Natural killer cell (primary cell): ENCODE measurements at places on chromosomes 7 and 10.

DNA sequence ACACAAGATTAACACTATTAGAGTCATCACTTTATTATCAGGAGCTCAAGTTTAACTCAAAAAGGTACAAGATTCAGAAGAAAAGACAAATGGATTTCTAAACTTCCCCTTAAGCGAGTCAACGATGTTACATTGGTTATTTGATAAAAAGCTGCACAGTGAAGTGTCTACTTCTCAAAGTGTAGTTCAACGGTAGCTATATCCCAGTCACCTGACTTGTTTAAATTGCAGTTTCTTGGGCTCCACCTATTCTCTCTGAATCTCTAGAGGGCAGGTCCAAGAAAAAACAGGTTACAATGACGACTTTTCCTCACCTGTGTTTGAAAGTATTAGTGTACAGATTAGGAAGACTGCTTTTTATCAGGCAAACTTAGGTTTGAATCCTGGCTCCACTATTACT, 16.6 kb downstream of the MINDY3 start:
- peaks cover 15% of the 10 kb centered on the region for H3K36me3 ChIP-seq
- no peaks in the 10 kb centered on the region for H3K27me3 ChIP-seq
- no peak for DNase-seq
- H3K4me1 ChIP-seq: no peaks in the 10 kb centered on the region
- no peak overlapping the region for H3K4me3 ChIP-seq
- no peak overlapping the region for H3K27ac ChIP-seq

DNA sequence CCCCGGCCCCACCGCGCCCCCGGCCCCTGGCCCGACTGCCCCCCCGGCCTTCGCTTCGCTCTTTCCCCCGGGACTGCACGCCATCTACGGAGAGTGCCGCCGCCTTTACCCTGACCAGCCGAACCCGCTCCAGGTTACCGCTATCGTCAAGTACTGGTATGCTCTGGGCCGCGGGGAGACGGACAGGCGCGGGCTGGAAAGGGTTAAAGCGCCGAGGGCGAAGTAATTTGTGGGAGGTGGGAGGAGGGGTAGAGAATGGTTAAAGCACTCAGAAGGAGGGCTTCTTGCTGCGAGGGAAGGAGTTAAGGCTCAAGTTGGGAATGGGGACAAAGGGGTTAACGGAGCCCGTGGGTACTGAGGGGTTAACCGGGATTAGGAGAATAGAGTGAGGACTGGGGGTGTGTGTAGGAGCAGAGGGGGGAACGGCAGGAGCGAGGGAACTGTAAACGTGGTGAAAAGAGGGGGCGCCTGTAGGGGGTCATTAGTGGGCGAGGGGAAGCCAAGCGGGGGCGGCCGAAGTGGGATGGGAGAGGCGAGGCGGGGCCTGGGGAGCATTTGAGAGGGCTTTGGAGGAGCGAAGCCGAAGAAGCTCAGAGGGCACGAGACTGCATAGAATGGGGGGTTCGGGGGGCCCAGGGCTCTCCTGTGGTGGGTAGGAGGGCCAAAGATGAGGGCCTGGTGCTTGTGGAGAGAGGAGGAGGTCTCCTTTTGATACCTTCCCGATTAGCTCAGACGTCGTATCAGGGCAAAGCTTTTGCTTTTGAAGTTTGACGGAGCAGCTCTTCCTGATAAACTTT, 605 bp downstream of the SUFU start:
- no peak for DNase-seq
- H3K4me1 ChIP-seq: peaks cover 33% of the 10 kb centered on the region
- H3K27me3 ChIP-seq: no peaks in the 10 kb centered on the region
- peaks cover 4% of the 10 kb centered on the region for H3K36me3 ChIP-seq
- peak overlapping the region; percentile 75 for H3K4me3 ChIP-seq

GRCh38 chr10:131146790-131147189, 164.7 kb downstream of the TCERG1L start:
- H3K27me3 ChIP-seq: no peaks in the 10 kb centered on the region
- no peak overlapping the region for H3K27ac ChIP-seq
- no peaks in the 10 kb centered on the region for H3K4me1 ChIP-seq
- no peak for DNase-seq
- H3K4me3 ChIP-seq: no peak overlapping the region

DNA sequence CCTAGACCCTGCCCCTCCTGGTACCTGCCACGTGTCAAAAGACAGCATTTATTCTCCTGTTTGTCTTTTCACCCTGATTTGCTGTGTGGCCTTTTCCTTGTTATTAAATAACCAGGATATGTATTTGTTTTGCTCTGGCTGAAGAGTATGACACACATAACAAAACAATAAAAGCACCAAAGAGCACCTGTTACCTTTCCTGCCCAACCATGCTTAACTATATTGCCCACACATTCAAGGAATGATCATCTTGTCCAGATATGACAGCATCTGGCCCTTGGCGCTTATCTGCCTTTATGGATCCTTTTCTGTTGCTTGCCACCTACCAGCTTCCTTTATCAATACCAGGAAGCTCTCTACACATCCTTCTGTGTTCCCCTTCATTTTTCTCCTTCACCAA, 357.7 kb downstream of the FGFR2 start:
- no peak overlapping the region for H3K27ac ChIP-seq
- peaks cover under 1% of the 10 kb centered on the region for H3K27me3 ChIP-seq
- no peak overlapping the region for H3K4me3 ChIP-seq

GRCh38 chr10:122417667-122418066, 36.8 kb upstream of the ARMS2 start:
- no peak overlapping the region for H3K4me3 ChIP-seq
- peaks cover 32% of the 10 kb centered on the region for H3K4me1 ChIP-seq
- H3K36me3 ChIP-seq: peaks cover 18% of the 10 kb centered on the region
- DNase-seq: no peak

DNA sequence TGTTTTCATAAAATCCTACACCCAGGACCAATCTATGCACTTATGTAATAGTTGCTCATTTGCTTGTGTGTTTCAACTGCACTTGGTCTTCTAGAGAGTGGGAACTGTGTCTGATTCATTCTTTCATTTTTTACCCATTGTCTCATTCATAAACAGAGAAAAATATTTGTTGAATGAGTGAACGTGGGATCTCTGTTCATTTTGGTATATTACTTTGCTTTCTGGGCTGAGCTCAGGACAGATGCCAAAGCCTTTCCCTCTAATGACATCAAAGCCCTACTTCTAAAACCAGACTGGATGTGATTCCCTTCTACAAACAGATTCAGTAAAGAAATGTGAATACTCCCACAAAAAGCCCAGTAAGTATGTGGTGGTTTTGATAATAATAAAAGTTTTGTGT, 145.2 kb downstream of the ST7 start:
- H3K36me3 ChIP-seq: no peaks in the 10 kb centered on the region
- H3K4me3 ChIP-seq: no peak overlapping the region
- DNase-seq: no peak
- no peaks in the 10 kb centered on the region for H3K4me1 ChIP-seq
- H3K27ac ChIP-seq: no peak overlapping the region

DNA sequence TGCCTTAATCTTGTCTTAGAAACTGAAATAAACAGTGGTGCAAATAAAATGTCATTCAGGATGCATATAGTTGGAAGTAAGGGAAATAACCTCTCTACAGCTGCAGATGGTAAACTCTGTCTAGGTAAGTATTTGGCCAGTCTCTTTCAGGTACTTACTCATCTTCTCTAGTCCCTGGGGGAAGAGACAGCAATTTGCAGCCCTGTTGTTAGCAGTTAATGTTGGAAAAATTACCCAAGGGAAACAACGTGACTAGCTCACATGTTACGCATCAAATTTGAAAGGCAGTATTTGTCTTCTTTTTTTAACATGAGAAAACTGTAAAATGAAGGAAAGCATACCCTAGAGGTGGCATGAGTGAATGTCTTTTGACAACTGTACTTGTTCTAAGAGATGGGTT, 3.2 kb upstream of the HUS1 start:
- no peaks in the 10 kb centered on the region for H3K27me3 ChIP-seq
- H3K36me3 ChIP-seq: peaks cover 3% of the 10 kb centered on the region
- peaks cover 6% of the 10 kb centered on the region for H3K4me1 ChIP-seq
- DNase-seq: no peak
- no peak overlapping the region for H3K4me3 ChIP-seq

DNA sequence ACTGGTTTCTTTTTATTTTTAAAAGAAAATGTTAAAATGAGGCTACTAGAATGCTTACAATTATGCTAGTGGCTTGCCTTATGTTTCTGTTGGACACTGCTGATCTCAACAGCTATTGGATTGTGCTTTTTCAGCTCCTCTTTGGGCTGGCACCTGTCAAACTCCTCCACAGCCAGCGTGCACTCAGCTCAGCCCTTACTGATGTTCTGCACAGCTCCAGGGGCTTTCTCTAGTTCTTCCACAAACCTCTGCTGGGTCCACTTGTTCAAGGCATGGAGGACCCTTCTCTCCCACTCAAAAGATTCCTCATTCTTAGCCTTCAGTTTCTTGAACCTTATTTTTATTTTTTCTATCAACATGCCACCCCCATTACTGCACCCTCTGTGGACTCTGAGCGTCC, 96.0 kb downstream of the VIPR2 start:
- DNase-seq: no peak
- no peaks in the 10 kb centered on the region for H3K4me1 ChIP-seq
- no peak overlapping the region for H3K4me3 ChIP-seq

DNA sequence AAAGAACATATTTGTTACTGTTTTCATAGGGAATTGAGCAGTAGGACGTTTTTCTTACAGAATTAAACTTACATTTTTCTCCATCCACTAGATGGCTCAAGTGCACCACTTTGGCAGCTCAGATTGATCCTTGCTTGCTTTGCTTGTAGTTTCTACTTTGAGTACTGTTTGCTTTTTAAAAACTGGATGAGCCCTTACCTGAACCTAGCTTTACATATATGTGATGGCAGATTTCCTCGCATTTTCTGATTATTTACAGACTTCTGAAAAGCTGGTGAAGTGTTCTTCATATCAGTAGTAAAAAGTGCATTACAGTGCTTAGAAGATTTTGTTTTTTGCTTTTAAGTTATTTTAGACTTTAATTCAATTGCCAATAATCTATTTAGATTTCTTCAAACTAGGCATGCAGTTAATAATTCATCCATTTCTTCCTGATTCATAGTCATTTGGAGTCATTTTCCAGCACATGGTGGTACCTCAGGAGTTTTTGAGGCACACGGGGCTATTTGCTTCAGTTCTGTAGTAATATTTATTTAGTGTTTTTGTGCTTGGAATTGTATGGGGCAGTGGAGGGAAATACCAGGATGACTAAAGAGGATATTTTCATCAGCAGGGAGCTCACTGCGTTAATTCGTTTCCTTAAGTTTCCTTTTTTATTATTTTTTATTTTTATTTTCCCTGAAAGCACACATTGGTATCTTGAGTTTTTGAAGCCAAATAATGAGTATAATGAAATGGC, 57.3 kb downstream of the MAPK8 start:
- H3K27me3 ChIP-seq: no peaks in the 10 kb centered on the region
- no peak for DNase-seq
- no peaks in the 10 kb centered on the region for H3K36me3 ChIP-seq
- no peaks in the 10 kb centered on the region for H3K4me1 ChIP-seq

GRCh38 chr10:59944339-59944935, 38.1 kb upstream of the CCDC6 start:
- no peaks in the 10 kb centered on the region for H3K27me3 ChIP-seq
- no peaks in the 10 kb centered on the region for H3K4me1 ChIP-seq
- no peaks in the 10 kb centered on the region for H3K36me3 ChIP-seq
- no peak overlapping the region for H3K27ac ChIP-seq
- DNase-seq: no peak

GRCh38 chr7:134024739-134025138, 102.4 kb upstream of the LRGUK start:
- H3K36me3 ChIP-seq: no peaks in the 10 kb centered on the region
- H3K27ac ChIP-seq: no peak overlapping the region
- H3K4me3 ChIP-seq: no peak overlapping the region
- H3K27me3 ChIP-seq: no peaks in the 10 kb centered on the region

- H3K4me3 ChIP-seq: no peak overlapping the region
- H3K36me3 ChIP-seq: peaks cover 2% of the 10 kb centered on the region
- DNase-seq: no peak
- H3K27me3 ChIP-seq: no peaks in the 10 kb centered on the region
- H3K27ac ChIP-seq: no peak overlapping the region
Measured at GRCh38 chr7:107394276-107394675, 75.6 kb upstream of the GPR22 start.

GRCh38 chr7:95828824-95829790, 56.8 kb downstream of the DYNC1I1 start:
- H3K27me3 ChIP-seq: no peaks in the 10 kb centered on the region
- H3K27ac ChIP-seq: no peak overlapping the region
- DNase-seq: no peak
- no peaks in the 10 kb centered on the region for H3K4me1 ChIP-seq

- no peaks in the 10 kb centered on the region for H3K36me3 ChIP-seq
- no peak overlapping the region for H3K4me3 ChIP-seq
- H3K27ac ChIP-seq: no peak overlapping the region
- no peak for DNase-seq
- no peaks in the 10 kb centered on the region for H3K27me3 ChIP-seq
- H3K4me1 ChIP-seq: no peaks in the 10 kb centered on the region
Measured at GRCh38 chr10:24177636-24178035, 31.3 kb upstream of the KIAA1217 start.

- no peaks in the 10 kb centered on the region for H3K36me3 ChIP-seq
- H3K4me3 ChIP-seq: no peak overlapping the region
- no peak for DNase-seq
- H3K4me1 ChIP-seq: no peaks in the 10 kb centered on the region
Measured at GRCh38 chr7:14834883-14835282, 67.7 kb downstream of the DGKB start.

GRCh38 chr10:89431977-89432376, 17.6 kb downstream of the IFIT5 start:
- no peak for DNase-seq
- no peaks in the 10 kb centered on the region for H3K36me3 ChIP-seq
- no peaks in the 10 kb centered on the region for H3K4me1 ChIP-seq
- peaks cover 10% of the 10 kb centered on the region for H3K27me3 ChIP-seq

DNA sequence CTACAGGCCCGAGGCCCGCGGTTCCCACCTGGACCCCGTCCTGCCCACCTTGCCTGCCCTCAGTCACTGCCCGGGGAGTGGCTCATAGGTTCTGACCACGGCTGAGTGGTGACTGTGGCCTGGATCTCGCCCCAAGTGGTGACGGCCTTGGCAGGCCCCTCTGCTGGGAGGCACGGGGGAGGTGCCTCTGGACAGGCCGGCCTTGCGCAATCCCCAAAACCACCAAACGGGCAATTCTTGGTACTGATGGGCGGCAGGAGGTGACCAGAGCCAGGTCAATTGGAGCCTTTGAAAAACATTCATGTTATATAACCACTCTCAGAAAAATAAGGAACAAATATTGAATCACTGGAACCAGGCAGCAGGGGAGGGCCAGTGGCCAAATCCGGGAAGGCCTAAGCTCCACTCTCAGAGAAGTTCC, 83.4 kb downstream of the PRKAG2 start:
- no peak overlapping the region for H3K27ac ChIP-seq
- DNase-seq: no peak
- H3K4me3 ChIP-seq: no peak overlapping the region
- peaks cover 31% of the 10 kb centered on the region for H3K4me1 ChIP-seq

DNA sequence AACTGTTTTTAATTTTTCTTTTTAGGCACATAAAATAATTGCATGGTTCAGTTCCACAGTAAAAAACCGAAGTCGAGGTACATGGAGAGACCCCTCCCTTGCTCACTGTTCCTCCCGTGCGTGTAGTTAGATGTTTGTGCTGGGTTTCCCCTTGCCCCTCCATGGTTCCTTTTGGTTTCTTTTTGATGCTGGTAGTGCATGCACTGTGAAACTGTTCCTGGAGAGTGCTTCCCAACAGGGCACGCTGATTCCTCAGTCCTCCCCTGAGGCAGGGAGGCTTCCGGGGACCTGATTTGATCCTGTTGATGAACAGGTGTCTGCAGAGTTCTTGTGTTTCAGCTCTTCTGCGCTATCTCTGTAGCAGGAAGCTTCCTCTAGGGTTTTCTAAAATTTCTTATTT, 69.5 kb downstream of the ADCY1 start:
- no peaks in the 10 kb centered on the region for H3K4me1 ChIP-seq
- H3K4me3 ChIP-seq: no peak overlapping the region
- DNase-seq: no peak
- H3K27ac ChIP-seq: no peak overlapping the region
- H3K36me3 ChIP-seq: no peaks in the 10 kb centered on the region
